ENCODE measurements at places on chromosomes 3 and 15.

DNA sequence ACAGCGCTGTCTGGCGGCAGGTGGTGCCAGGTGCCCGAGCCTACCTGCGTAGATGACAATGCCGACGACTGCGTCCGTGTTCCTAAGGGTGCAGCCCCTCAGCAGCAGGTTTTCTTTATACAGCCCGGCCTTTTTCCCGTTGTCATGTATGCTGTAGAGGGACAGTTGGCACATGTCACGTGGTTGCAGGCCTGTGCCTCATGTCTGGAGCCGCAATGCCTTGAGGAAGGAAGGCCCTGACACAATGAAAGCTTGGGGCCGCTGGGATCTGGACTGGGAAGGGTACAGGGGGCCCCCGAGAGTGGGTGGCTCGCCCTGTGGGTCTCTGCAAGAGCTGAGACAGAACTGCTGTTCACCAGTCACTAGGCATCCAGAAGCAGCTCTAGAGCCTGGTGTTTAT lies 136.0 kb downstream of the ATP10A start:
- no peak for DNase-seq

- DNase-seq = no peak
Observed at GRCh38 chr3:151969026-151969642, 95.7 kb downstream of the SUCNR1 start.

DNA sequence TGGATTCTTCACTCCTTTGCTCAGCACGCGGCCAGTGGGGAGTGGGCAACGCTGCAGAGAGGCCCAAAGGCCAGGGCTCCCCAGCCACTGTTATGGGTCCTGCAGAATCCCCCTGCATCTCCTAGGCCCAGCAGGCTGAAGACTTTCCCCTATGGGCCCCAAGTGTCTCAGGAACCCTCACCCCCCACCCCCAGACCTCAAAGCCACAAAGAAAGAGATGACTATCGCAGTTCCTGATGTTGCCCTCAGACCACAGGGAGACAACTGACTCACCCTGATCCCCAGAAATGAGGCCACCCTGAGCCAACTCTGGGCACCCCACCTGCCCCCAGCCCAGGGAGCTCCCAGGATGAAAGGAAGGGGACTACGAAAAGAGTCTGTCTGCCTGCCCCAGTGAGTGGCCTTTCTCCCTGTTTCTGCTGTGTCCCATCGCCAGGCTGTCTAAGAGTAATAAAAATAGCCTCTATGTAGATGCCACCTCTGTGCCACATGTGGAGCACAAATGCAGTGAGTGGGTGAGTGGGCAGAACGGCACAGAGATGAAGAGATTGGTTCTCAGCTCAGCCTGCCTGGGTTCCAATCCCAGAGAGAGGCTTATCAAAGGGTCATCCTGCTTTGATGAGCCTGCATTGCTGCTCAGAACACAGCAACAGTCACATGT lies 283.0 kb downstream of the UACA start:
- no peak for DNase-seq

DNA sequence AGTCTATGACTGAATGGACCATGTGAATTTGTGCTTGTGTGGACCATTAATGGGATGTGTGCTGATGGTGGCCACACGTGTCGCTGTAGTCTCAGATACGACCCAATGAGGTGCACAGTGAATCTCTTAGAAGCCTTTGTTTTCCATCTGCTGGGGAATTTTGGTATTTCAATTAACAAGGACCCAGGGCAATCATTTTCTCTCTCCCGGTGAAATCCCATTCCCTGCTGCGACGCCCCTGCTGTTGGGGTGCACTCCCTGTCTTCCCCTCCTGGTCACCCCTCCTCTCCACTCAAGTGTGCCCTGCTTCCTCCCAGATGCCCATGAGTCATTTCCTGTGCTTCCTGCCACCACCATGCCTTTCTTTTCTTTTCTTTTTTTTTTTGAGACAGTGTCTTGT lies 32.7 kb downstream of the EBLN2 start:
- peak; percentile 43 for DNase-seq

- DNase-seq = no peak
Observed at GRCh38 chr15:57554812-57555179, 36.9 kb upstream of the MYZAP start.

GRCh38 chr3:159994182-159994581 lies 5.5 kb downstream of the IL12A start:
- DNase-seq = peak; percentile 57

- DNase-seq = no peak
Observed at GRCh38 chr3:93924491-93924890, 49.2 kb downstream of the PROS1 start.

DNA sequence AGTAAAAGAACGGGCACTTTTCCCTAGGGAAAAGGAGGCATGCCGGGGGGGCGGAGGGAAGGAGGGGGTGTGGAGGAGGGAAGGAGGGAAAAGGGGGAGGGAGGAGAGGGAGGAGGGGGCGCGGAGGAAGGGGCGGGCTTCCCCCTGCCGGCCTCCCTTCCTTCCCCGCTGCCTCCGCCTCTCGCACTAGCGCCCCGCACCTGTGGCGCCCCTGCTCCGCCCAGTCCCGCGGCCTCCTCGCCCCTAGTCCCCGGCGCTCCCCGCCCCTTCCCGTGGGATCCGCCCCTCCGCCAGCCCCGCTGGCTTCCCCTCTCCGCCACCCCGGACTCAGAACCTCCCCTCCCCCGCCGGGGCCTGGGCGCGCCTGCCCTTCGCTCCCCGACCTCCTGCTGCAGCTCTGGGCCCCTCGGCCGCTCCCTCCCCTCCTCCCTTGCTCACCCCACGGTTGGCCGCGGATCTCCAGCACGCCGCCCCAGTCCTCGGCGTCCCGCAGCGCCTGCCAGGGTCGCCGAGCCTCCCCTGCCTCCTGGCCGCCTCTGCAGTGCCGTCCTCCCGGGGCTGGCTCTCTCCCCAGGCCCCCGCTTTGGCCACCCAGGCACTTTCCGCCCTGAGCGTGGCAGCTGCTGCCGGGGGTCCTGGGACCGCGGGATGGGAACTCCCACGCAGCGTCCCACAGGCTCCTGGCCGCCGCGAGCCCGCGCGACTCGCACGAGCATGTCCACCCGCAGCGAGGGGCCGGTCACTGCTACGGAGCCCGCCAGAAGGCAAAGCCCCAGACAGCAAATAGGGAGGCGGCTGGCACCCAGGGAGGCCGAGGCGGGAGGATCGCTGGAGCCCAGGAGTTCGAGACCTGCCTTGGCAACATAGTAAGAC lies 147.4 kb downstream of the TJP1 start:
- peak; percentile 59 for DNase-seq

DNA sequence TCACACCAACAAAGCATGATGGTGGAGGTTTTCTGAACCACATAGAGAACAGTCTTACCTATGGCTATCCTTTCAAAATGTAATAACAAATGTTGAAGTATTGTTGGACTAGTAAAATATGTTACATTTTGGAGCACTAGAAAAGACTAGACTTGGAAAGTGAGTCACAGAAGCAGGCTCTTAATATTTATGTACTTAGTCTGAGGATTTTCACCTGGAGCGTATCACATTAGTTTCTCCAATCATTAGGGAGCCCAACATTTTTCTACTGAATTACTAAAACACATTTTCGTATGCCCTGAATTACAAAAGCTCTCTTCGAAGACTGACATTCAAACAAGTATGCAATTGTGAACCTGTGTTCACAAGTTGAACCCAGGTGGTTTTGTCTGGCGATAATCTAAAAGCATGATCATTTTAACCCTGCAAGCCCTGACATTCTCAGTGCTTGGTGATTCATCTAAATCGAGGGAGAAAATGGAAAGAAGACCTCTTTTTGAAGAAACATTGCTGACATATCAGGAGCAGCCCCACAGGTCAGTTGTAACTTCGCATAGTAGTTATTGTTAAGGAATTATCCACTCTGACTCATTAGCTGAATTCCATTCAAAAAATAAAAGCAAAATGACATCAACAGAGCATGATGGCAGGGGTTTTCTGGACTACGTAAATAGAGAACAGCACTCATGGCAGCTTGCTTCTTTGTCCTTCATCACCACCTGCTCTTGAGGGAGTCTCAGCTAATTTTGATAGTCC lies 679.8 kb upstream of the NECTIN3 start:
- DNase-seq = peak; percentile 41

GRCh38 chr3:70065696-70066253 lies 66.2 kb downstream of the SAMMSON start:
- no peak for DNase-seq

GRCh38 chr3:38458796-38459498 lies 5.3 kb downstream of the ACVR2B start:
- DNase-seq = peak; percentile 30

DNA sequence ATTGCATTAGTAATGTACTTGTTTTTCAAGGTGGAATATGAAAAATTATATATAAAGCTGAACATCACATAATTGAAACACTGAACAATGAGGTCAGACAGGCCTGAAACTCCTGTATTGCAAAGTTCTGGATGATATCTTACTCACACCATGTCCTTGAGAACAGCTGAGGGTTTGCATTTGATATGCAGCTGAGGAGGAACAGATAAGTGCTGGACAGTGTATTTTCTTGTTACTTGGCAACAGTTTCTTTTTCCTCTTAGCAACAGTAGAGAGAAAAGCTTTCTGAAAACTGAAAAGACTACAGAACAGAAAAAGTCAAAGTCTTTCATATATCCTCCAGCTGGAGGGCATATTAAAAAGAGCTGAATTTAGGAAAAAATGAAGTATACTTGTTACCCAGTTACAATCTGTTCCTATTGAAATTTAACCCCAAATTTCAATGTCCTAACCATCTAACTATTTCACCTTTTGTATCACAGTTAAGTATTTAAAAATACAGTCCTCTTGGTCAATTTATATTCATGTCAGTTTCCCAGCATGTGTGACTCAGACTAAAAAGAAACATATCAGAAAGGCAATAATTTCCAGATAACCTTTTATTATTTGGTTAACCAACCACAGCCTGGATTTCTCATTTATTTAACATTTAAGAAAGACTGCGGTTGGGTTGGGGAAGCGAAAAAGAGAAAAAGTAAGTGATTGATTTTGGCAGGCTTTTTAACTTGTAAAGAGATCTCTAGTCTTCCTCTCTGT lies 733.0 kb upstream of the DPPA4 start:
- peak; percentile 21 for DNase-seq

DNA sequence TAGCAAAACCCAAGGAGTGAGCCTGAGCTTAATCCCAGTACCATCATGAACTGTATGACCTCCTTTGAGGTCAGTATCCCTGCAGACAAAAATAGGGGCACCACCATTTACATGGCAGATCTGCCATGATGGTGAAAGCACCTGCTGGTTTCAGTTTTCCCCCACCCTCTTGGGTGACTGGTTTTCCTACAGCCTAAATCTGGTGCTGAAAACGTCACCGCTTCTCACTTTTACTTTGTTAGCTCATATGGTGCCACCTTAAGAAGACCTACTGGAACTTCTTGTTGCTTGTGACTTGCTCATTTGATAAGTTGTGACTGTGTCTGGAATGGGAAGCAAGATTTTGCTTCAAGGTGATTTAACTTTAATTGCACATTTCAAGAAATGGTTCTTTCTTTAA lies 5.1 kb downstream of the PPP1R2 start:
- no peak for DNase-seq

DNA sequence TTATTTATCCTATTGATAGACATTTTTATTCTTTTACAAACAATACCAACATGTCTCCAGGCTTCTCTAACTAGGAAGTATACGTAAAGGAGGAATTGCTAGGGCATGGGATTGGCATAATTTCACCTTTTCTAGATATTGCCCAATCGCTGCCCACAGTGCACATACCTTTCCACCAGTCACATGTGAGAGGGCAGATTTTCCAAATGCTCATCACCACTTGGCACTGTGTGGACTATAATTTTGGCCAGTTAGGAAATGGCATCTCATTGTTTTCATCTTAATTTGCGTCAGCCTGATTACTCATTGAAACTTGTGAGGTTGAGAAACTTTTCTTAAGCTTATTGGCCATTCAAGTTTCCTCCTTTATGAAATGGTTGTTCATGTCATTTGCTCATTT lies 57.4 kb upstream of the POLR2M start:
- DNase-seq = no peak

DNA sequence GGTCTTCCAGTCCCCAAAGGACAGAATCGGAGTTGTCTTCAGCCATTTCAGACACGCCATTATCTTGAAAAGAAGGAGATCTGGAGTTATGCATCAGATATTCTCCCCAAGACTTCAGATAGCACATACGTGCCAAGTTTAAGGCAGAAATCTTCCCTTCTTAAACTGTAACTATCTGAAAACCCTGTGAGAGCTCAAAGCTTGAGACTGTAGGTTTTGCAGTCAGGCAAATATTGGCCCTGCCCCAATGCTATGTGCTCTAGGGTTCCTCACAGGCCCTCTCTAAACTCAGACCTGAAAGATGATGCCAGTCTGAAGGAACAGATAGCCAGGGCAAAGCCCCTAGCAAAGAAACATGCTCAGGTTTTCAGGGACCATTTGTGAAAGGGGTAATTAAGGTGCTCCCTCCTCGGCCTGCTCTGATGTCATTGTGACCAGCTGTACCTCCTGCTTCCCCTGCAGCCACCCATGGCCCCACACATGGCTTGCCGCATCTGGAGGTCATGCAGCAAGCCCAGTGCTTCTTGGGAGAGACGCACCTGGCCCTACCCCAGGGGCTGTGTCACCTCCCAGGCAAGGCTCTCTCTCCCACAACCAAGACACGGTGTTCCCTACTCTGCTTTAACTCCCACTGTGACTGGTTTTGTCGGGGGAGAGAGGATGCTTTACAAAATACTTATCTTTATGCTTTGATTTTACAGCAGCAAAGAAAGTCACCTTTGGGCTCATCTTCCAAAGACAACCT lies 53.4 kb upstream of the POMGNT2 start:
- DNase-seq = no peak

DNA sequence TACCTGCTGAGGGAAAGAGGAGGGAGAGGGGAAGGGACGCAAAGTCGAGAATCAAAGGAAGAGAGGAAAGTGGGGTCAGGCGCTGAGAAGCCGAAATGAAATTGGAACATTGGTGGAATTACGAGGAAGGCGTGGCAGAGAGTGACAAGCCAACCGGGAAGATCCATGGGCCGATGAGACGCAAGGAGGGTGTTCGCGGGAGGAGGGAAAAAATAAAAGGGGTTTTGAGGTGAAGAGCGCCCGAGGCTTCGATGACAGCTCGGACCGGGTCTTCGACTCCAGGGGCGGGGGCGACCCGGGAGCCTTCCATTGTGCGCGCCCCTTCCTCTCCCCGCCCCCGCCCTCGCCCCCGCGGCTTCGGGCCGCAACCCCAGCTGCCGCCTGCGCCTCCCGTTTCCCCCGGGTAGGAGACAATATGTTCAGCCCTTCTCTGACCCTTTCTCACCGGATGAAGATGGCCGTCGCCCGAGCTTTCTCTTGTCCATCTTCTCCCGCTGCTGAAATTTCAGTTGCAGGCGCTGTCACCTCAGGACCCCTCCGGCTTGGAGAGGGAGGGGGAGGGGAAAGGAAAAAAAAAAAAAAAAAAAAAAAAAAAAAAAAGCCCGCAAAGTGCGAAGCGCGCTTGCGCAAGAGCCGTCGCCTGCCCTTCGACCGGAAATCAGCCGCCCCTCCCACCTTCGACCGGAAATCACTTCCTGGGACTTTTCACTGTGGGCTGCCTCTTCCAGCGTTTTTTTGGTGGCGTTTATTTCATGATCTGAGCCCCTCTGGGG lies at the start of gene SENP7:
SENP7 (minus strand) TSS at position 567 of the 773 bp plus-strand sequence; CDS start at position 485, 82 bp downstream.
- peak; percentile 88 for DNase-seq

GRCh38 chr15:35195649-35196048 lies 110.6 kb upstream of the NANOGP8 start:
- no peak for DNase-seq

- peak; percentile 34 for DNase-seq
Observed at GRCh38 chr3:170603770-170604510, 18.1 kb upstream of the SLC7A14 start.
